Esophagus squamous epithelium (tissue), 5 donors: ENCODE measurements at places on chromosomes 6 and 20.

DNA sequence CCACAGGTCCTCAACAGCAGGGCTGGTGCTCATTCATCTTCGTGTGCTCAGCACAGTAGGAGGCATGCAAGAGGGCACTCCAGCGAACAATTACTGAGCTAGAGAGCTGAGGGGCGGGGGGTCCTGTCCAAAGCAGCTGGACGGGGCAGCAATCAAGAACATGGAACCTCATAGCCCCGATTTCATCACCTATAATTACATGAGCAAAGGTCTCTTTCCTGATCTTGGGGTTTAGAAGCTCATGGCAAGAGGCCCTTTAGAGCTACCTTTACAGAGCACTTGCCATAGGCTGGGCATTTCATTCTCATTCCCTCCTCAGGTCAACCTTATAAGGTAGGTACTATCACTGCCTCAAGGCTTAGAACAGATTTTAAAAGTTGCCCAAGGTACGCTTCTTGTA, 10.4 kb downstream of the MOCS1 start:
- no peak for DNase-seq

DNA sequence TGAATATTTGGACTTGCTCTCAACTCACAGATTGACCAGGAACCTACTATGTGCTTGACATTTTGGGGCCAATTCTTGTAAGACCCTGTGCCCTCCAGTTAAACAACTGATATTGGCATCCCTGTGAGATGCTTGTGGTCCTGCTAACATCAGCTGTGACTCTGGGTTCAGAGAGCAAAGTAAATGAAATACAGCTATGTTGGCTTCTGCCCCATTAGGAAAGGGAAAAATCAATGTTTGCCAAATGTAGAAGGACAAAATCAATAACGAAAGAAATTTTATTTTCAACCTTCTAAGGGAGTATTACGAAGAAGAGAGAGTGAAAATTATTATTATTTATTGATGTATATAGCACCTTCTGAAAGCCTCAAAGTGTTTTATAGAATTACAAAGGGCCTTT, 266.9 kb upstream of the ARID1B start:
- DNase-seq = no peak

DNA sequence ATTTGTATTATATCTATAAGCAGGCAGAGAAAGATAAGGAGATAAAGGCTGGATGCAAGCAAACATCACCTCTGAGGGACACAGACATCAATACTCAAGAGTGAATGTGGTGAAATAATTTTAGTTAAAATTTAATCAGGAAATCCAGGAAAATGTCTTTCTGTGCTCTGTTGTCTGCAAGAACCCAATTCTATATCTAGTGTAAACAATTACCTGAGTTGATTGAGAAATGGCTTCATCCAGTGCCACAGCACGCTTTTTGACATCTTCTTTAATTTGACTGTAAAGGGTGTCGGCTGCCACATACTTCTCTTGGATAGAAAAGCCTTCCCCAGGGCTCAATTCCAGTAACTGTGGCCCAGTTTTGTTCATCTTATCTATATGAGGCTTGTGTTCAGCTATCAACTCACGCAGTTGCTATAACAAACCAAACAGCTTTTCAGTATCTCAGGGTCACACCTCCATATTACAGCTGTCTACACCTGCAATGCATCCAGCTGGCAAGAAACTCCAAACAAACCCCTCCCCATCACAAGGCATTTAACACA, 131.6 kb downstream of the DST start:
- DNase-seq = no peak

GRCh38 chr6:4518506-4518905, 257.7 kb upstream of the CDYL start:
- no peak for DNase-seq

- no peak for DNase-seq
Measured at GRCh38 chr20:63081831-63082230, 75.1 kb upstream of the BHLHE23 start.

GRCh38 chr20:60802676-60803075, 449.4 kb upstream of the CDH4 start:
- no peak for DNase-seq

DNA sequence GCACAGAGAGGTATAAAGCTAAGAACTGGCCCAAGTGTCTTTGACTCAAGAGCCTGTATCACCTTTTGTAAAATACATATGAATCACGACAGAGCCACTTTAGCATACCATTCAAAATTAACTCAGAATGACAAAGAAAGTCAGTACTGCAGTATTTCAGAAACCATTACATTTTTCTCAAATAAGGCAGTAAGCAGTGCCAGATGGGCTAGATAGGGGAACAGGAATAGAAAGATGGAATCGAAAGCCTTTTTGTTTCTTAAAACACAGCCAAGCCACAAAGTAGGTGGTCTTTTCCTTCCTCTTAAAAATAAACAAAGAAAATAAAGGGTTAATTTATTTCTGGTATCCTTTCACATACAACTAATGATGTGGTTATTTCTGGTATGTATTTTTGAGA, 10.3 kb downstream of the CLDN20 start:
- no peak for DNase-seq

DNA sequence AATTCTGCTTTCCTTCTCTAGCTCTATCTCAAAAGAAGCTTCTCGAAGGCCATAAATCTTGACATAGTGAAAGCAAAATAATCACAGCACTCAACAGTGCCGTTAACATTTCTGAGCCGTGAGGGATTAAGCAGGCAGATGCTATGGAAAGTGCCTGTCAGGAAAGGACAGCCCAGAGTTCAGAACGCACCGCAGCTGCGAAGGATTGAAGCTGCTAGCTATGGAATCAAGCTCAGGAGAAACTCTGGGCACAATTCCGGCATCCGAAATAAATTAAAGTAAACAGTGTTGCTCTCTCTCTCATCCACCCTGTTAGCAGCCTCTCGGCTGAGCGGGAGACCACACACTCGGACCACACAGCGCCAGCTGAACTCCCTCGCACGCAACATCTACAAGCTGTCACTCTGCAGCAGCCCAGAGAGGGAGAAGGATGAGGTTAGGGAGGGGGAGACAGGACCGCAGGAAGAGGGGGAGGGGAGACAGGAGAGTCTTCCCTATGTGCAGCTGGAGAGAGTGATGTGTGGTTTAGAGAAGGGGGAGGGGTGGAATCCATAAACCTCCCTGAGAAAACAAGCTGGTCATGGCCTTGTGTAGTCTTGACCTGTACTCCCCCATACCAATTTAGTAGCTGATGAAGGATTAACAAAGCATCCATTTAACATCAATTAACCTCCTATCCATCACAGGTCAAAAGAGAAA, 9.0 kb downstream of the EXOC2 start:
- DNase-seq = no peak
